ENCODE measurements at places on chromosomes 1 and 21.

DNA sequence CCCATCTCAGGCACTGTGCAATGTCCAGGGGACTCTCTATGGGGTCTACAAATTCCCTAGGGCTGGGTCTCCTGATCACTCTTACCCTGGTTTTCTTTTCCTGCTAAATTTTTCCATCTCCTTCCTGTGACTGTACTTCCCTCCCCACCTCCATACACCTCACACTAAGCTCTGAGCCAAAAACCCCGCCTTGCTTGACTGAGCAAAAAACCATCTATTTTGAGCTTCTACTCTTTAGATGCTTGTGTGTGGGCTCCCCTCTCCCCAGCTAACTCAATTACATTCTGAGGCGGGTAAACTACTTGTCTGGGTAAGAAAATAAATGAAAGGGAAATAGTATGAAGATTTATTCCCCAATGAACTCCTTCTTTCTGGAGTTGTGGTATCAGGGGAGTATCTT, 187.9 kb downstream of the PTPRU start:
- no peak for DNase-seq

- DNase-seq, result no peak
Observed at GRCh38 chr1:168235548-168235885, 9.7 kb downstream of the SFT2D2 start.

GRCh38 chr1:198601936-198602889, 36.6 kb upstream of the PTPRC start:
- no peak for DNase-seq

DNA sequence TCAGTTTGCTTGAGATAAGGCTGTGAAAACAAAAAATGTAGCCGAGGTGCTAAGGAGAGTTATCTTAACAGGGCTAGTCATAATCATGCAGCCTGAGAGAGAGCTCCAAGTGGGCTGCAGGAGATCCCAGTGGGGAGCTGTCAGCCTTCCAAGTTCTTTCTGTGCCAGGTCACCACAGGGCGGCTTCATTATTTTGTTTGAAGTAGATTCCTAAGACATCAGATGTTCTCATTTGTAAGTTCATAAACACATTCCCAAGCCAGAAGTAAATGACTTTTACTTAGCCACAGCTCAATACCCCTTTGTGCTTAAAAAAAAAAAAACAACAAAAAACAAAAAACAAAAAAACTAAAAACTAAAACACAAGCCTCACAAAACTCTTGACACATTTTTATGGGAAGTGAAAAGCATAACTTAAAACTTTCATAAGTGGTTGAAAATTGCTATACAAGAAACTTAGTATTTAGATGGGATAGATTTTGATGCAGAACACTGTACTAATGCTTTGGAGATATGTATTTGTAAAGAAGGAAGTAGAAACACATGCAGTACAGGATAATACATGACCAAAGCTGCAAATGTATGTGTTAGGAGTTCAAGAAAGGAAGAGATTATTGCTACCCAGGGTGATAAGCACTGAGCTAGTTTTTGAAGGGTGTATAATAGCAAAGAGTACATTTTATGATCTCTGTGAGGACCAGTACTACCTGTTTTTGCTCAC, 8.6 kb downstream of the CDC14A start:
- DNase-seq, result no peak

DNA sequence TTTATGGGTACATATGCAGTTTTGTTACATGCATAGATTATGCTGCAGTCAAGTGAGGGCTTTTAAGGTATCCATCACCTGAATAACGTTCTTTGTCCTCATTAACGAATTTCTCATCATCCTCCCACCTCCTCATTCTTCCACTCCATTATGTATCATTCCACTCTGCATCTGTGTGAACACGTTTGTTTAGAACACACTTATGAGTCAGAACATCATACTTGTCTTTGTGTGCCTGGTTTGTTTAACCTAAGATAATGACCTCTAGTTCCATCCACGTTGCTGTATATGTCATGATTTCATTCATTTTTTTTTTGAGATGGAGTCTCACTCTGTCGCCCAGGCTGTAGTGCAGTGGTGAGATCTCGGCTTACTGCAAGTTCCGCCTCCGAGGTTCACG, 6.7 kb upstream of the MPC2 start:
- no peak for DNase-seq

DNA sequence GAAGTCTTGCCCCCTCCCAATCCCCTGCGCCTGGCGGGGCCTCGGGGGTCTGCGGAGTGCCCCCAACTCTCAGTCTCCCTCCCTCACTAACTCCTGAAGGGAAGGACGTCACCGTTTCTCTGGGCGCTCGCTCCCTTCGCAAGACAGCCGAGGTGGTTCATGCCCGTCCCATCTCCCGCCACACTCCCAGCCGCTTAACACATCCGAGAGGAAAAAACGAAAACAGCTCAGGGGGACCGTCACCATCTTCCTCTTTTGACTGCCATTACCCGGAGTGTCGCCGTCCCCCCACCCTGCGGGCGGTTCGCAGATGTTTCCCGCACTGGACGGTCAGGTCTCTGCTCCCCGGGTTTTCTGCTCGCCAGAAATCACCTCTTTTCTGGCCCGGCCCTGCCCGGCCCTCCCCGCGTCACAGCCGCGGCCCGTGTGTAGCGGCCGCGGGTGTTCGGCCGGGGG, 532 bp downstream of the ERO1B start:
- peak; percentile 38 for DNase-seq

- DNase-seq, result no peak
Observed at GRCh38 chr21:40660461-40660860, 186.5 kb downstream of the DSCAM start.

DNA sequence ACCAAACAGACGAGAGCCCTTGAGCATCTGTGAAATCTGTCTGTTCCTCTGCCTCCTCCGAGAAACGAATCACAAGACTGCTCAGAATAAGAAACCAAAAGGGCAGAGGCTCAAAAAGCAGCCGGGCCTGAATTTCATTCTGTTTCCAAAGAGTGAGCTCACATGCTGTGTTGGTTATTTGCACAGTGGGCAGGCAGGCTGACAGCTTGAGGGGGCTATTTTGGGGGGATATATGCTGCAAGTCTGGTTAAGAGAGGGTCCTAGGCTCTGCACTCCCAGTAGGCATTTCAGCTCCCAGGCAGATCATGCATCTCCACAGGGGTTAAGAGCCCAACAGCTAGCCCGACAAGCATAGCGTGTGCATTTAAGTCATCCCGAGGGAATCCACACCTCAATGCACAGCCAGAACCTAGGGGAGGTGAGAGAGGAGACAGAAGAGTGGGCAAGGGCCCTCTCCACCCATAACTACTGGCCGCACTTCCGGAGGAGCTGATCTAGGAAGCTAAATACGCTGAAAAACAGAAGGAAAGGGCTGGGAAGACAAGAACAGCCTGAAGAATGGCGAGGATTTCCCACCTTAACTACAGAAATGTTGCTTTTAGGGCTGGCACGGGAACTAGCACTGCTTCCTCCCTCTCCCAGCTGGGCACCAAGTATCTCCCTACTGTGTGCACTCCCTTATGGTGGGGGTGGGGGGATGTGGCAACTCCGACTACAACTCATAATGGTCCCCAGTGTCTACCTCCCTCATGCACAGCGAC, 3.7 kb downstream of the PGBD5 start:
- DNase-seq, result no peak

DNA sequence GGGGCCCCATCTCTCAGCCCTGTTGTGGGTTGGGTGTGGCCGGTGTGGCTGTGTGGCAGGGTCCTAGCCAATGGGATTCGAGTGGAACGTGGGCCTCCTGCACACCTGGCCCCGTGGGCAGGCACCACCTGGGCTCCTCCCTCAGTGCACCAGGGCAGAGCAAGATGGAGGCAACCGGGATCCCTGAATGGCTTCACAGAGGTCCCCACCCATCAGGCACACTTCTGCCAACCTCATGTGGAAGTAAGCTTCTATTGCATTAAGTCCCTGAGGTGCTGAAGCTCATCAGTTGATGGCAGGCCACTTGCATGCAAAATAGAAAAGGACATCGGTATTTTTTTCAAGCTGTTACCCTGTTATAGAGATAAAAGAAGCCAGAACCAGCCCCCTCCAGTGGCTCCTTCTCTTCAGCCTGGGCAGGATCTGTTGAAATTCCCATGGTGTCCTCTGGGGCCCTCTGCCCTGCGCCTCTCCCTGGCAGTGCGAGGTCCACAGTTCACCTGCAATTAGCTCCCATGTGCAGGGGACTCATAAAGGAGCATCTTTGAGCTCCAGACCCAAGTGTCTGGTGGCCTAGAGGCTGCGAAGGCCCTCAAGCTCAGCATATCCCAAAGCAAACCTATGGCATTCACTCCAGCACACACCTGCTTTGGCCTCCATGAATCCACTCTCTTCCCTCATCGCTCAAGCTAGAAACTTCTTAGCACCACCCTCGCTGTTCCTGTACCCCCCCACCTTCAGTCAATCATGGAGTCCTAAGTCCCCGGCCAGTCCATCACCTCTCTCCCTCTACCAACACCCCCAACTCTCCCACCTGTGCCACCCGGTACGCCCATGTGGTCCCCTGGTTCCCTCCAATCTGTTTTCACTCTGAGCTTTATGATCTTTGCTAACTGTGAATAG, 2.1 kb upstream of the SLC45A1 start:
- DNase-seq, result no peak

DNA sequence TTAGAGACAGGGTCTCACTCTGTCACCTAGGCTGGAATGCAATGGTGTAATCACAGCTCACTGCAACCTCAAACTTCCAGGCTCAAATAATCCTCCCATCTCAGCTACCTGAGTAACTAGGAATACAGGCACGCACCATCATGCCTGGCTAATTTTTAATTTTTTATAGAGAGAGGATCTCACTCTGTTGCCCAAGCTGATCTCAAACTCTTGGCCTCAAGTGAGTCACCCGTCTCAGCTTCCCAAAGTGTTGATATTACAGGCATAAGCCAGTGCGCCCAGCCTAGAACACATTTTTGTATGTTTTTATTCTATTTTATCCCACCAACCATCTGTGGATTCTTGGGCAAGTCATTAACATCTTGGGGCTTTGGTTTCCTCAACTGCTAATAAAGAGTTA, 100.5 kb downstream of the AK5 start:
- no peak for DNase-seq

GRCh38 chr1:7345516-7345915, 425.6 kb upstream of the VAMP3 start:
- DNase-seq, result no peak

GRCh38 chr1:22880174-22880601, 92.5 kb downstream of the LACTBL1 start:
- DNase-seq, result no peak

- no peak for DNase-seq
Observed at GRCh38 chr1:94694226-94694915, 125.8 kb upstream of the SLC44A3 start.

GRCh38 chr1:56948403-56949023, 17.3 kb downstream of the C8B start:
- DNase-seq, result no peak

DNA sequence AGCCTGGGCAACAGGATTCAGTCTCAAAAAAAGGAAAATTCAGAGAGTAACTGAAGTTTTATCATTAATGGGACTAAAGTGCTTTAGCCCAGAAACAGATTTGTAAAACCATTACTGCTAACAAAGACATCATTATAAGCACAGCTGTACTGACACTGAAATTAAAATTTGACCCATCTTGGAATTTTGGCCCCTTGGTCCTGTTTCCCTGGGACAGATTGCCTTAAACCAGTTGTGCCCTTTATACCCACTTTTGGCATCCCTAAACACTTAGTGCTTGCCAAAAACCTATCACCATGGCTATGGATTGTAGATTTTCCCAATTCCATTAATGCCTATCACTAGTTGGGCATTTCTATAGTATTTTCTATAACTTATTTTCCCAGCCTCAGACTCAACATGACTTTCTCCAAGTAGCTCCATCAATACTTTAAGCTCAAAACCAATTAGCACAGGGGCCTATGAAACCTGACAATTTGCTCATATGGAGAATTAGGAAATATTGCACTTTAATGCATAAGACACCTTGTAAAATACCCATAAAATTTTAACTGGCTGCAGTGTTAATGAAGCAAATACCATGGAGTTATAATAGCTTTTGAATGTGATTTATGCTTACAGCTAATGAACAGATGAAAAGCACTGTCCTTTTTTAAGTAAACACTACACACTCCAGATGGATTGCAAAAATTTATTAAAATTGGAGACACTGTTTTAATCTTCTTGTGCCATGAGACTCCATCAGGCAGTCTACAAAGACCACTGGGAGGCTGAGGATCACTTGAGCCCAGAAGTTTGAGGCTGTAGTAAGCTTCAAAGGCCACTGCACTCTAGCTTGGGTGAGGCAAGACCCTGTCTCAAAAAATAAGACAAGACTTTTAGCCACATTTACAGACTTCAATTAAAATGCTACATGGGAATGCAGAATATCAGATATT, 4.3 kb downstream of the GAS5 start:
- no peak for DNase-seq

DNA sequence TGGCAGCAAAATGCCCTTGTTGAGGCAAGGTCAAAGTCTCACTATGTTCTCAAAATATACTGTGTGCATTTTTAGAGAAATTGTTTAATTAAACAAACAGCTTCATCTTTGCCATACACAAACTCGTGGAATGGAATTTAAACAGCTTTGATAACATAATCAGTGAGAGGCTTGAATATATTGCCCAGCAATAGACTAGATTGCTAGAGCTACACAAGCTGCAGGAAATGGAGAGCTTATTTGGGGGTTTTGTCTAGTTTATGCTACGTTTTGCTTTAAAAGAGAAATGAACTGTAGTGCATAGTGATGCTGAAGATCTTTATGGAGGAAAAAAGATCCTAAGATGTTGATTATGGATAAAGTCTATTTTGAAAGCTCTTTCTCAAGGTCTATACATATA, 166.8 kb upstream of the HMCN1 start:
- no peak for DNase-seq

GRCh38 chr1:233461847-233462246, 134.3 kb downstream of the MAP3K21 start:
- DNase-seq, result no peak

DNA sequence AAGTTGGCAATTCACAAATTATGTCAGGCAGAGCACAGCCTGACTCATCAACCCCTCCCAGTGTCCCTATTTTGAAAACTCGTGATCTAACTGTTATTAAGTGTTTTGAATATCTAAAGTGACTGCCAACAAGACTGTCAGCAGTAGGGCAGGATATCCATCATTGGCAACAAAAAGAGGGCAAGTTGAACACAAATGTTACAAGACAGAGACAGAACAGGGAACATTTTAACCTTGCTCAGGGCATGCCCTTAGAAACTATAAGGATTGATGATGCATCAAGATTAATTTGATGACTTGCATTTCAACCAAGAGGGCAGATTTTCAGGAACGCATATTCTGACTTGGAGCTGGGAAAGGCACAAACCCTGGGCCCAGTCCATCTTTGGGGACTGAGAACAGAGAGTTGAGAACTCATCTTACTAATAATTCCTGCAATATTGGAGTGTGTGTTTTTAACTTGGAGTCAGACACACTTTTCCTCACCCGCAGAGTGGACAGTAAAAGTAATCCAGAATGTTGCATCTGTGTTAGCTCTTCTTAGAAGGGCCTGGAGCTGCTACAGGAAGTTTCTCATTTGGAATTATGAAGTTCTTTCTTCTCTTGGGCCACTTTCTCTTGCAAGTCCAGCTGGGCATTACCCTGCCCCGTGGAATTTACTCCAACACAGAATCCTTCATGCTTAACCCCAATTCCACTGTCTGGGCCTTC, 317.2 kb downstream of the LTN1 start:
- no peak for DNase-seq

GRCh38 chr21:16913010-16913409, 599.8 kb upstream of the CXADR start:
- DNase-seq, result no peak

Measured in hindlimb muscle (tissue), 1 donor.